ENCODE measurements at places on chromosomes 2 and 18.
A peak's percentile ranks its signal among the peaks of the same experiment; 100 is the strongest.

- no peak for DNase-seq
Observed at GRCh38 chr2:108910541-108911396, 78.3 kb downstream of the EDAR start.

GRCh38 chr2:211247751-211248150 lies 691.4 kb downstream of the CPS1 start:
- DNase-seq: no peak

DNA sequence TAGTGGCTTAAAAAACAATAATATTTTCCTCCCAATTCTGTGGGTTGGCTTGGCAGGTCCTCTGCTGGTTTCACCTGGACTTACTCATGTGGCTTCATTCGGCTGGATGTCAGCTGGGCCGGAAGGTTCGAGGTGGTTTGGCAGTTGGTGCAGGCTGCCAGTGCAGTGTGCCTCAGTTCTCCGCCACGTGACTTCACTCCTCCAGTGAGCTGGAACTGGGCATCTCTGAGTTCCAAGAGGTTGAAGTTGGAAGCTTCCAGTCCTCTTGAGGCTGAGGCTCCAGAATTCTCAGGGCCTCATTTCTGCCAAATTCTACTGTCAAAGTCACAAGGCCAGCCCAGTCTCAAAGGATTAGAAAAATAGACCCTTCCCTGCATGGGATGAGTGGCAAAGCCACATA lies 83.4 kb upstream of the B3GNT7 start:
- DNase-seq: no peak

DNA sequence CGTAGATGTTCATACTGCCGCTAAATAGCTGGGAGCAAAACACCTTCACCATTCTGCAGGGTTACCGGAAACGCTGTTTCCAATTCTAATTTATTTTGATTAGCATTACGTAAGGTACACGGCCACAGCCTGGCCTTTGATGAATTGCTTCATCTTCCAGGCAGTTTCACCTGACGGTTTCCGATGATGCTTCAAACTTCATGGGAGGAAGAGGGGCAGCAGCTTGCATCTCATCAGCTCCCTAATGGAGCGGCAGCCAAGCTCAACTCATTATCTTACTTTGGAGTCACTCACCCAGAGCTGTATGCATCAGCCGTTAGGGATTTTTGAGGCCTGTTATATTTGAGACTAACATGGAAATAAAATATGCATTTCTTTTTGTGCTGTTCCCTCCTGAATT lies 54.8 kb downstream of the TMEM18 start:
- DNase-seq: no peak

DNA sequence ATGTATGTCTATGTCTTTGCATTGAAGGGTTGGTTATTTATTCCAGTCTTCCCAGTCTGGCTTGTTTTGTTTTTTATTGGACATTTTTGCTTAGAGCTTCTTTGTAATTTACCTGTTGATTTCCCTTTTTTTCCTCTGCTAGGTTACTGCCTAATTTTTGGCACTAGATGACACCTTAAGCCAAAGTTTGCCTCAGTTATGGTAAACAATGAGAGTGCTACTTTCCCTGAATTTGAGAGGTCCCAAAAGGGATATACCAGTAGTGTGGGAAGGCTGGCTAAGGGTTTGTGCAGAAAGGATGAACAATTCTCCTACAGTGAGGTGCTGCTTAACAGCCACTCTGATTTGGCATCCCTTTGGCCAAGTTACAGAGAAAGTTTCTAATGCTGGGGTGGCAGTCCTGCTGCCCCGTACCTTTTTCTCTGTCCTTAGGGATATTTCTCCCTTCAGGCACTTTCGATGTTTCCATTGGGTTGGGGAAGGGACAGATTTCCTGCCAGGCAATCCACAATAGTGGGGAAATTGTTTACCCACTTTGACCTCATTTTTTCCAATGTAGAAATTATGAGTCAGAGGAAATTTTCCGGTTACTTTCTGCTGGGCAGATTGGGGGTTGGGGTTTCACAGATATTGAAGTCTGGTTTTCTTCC lies 354.9 kb downstream of the PTPRM start:
- no peak for DNase-seq

- DNase-seq: no peak
Observed at GRCh38 chr2:138444411-138444810, 57.2 kb upstream of the SPOPL start.

- DNase-seq: peak; percentile 60
Observed at GRCh38 chr2:1546023-1546591, 132.8 kb downstream of the TPO start.

- peak; percentile 81 for DNase-seq
Observed at GRCh38 chr2:217902379-217903141, 100.2 kb downstream of the TNS1 start.

- peak; percentile 22 for DNase-seq
Observed at GRCh38 chr2:144162652-144163051, 357.3 kb downstream of the ZEB2 start.

DNA sequence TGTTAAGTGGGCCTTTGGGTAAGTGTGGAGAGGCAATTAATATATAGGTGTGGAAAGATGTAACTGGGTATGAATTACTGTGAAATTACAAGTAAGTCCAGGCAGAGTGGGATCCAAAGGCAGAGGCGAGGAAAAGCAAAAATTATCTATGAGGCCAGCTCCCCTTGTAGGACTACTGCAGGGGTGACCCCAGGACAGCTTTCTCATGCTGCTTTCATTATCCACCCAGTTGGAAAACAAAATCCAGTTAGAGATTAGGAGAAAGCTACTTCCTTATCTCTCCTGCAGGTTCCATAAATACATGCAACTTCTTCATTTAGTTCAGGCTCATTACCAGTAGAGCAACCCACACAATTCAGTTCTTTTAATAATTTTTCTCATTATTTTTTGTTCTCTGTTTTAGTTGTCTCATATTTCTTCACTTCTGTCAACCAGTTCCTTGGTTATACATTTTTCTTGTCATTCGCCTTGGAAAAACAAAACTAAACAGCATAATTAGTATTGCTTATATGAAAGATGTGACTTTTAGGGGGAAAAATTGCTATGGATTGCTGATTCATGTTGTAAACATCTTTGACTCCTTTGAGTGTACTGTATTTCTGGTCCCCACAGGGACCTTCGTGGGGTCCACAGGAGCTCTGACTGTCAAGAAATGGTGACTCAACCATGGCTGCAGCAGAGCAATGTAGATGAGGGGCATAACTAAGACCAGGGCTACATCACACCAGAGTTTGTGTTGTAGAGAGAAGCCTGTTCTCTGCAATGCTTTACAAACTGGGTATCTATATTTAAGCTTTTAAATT lies 110.4 kb upstream of the PARD3B start:
- DNase-seq: no peak

DNA sequence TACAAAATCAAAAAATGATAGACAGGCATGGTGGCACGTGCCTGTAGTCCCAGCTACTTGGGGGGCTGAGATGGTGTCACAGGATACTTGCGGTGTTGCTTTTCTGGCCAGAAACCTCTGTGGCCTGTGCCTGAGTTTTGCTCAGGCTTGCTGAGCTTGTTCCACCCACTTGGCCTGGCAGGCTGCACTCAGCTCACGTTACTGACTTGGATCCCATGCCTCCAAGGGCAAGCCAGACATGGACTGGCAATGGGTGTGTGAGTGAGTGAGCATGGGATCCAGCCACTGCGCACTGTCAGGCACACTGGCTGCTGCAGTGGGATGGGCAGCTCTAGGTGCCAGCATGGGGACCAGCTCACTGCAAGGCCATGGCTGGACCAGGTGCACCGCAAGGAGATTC lies 67.9 kb downstream of the NCAPH start:
- no peak for DNase-seq

DNA sequence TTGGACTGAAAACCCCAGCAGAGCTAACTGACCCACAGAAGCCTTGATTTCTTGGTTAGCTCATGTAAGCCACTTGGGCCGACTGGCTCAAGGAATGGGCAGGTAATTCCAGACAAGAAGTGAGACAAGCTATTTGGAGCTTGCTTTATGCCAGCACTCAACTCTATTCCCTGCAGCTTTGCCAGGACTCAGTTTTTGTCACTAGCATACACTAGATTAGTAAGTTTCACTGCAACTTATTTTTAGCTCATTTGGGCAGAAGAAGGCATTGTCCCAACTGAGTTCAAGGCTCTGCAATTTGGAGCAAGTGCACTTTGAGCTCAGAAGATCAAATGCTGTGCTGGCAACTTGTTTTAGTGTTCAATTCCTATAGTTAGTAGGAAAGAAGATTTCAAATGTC lies 116.1 kb downstream of the SLC4A3 start:
- DNase-seq: no peak

- no peak for DNase-seq
Observed at GRCh38 chr18:37402735-37403099, 162.9 kb downstream of the CELF4 start.

- peak; percentile 68 for DNase-seq
Observed at GRCh38 chr2:124804014-124804940, 779.2 kb downstream of the CNTNAP5 start.

DNA sequence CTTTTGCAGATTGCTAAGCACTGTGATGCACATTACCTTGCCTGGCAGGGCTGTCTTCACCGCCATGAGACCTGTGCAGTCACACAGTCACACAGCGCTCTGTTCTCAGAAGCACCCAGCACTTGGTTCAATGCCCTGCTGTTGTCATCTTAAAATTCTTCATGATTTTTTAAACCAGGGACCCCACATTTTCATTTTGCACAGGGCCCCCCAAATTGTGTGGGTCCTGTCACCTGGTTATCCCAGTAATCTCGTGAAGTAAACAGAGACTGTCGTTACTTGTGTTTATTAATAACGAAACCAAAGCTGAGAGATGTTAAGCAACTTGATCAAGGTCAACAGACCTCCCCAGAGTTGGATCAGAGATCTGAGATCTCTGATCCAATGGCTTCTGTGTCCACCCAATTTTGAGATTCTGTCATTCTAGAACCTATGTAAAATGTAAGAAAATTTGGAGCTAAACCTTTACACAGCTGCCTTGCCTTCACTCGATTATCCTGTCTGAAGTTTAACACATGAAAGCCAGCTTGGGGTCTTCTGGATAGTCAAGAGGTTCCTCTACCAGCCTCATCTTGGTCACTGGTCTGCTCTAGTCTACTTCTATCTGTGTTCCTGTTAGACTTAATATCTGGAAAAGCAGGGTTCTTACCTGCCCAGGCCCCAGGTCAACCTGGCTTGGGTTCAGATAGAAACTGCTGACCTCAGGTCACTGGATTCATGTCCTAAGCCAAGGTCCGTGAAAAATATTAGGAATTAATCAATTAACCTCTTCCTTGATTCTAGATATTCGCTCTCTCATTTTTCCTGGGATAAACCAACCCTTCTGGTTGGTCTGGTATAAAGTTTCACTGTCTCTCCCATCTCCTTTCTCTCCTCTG lies 13.7 kb upstream of the TTC39C start:
- DNase-seq: no peak

- DNase-seq: no peak
Observed at GRCh38 chr18:78754311-78755043, 225.1 kb upstream of the SALL3 start.

GRCh38 chr2:15642011-15642814 lies 50.5 kb downstream of the DDX1 start:
- DNase-seq: peak; percentile 7

DNA sequence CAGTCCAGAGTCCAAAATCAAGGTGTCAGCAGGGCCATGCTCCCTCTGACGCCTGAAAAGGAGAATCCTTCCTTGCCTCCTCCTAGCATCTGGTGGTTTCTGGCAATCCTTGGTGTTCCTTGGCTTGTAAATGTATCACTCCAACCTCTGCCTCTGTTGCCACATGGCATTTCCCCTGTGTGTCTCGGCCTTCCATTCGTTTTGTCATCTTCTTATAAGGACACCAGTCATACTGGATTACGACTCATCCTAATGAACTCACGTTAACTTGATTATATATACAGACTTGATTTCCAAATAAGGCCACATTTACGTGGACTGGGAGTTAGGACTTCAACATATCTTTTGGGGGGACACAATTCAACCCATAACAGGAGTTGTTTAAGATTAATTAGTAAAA lies 15.8 kb downstream of the PMAIP1 start:
- no peak for DNase-seq

DNA sequence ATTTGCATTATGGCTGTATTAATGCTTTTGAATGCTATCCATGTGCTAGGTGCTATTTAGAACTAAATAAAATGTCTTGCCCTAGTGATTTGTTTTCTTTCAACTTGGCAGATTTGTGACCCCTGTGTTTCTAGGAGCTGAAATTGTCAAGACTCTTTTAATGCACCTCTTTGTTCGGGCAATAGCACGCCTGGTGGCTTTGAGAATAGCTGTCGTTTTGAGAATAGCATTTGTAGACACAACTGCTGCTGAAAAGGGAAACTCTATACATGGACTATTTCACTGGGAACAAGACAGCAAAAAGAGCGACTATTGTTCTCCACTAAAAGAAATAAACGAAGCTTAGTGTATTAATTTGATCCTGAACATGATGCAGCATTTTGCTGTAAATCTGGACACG lies 352.1 kb upstream of the ZNF521 start:
- no peak for DNase-seq

DNA sequence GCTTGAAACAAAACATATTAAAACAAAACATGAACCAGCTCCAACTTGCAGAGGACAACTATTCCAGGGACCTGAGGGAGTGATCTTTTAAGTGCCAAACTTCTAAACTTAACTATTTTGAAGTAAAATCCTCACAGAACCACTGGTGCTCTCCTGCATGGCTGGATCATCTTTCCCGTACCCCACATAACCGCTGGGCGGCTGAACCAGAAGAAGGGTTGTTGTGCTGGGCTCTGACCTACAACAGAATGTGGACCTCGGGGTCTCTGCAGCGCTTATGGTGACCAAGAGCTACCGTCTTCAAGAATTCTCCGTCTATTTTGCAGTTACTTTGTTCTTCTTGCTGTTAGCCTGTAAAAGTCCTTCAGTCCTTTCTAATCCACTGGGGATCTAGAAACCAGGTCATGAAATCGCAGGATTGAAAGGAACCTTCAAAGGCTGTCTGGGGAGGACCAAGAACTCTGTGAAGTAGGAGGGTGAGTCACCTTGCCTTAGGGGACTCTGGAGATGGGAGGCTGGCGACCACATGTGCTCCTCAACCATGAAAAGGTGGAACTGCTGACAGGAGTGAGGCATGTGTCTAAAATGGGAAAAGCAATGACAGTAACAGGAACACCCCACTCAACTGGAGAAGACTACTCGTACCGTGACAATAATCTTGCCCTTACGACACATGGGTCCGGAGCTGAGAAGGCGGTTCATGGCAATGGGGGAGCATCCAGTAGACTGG lies 46.6 kb downstream of the HDLBP start:
- no peak for DNase-seq

DNA sequence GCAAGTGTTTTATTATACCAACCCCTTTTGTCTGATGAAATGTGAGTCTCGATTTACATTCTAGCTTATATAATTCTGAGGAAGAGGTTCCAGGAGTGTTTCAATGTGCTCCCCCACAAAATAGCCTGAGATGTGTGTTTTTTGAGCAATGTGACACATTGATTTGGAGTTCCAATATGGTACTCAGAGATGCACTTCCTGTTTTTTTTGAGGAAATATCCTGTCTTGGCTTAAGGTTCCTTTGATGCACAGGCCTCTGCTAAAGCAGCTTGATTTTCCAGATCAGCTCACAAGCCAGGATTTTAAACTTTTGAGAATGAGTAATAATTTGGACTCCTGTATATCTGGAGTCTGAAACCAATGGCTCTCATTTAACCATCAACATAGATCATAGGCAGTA lies 221.4 kb downstream of the ACTR3 start:
- DNase-seq: no peak
